AG08396 (cell line): ENCODE measurements at places on chromosomes 3 and 15.

DNA sequence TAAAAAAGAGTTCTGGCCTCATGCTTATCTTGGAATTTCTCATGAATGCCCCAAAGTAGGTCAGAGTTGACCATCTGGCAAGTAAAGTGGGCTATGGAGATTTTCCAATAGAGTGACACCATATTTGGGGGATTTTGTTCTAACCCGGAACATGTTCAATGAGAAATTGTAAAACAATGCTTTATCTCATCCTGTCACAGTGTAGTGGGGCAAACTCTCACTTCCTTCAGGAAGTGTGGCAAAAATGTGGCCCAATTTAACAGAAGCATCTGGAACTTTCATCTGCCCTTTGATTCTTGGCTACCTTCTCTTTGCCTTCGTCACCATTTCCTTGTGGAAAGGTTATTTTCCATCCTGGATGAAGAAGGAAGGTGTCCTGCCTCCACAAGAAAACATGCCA lies 70.8 kb downstream of the ADAMTS9 start:
- DNase-seq: no peak

DNA sequence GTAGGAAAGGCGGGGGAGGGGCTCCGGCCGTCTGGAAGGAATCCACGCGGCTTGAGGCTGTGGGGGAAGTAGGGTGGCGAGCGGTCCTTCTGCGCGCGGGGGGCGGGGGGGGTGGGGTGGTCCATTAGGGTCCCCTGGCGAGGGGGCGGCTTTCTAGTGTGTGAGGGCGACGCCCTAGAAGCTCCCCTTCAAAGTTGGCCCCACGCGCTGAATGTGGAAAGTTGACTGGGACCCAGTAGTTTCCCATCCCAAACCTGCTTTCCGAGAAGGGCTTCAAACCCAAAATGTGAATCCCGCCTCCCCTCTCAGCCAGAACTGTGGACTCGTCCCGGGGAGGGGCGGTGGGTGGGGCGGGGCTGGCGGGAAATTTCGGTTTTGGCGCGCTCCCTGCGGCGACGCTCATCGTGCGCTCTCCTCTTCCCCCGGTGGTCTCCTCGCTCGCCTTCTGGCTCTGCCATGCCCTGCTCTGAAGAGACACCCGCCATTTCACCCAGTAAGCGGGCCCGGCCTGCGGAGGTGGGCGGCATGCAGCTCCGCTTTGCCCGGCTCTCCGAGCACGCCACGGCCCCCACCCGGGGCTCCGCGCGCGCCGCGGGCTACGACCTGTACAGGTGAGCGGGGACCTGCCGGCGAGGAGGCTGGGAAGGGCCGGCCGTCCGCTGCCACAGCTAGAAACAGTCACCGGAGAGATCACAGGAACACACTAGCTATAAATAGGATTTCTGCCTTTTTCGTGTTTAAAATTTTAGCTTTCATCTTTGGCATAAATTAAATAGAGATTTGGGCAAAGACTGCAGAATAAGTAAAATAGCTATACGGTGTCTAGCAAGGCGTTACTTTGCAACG lies 790 bp downstream of the DUT start:
- peak; percentile 91 for DNase-seq

DNA sequence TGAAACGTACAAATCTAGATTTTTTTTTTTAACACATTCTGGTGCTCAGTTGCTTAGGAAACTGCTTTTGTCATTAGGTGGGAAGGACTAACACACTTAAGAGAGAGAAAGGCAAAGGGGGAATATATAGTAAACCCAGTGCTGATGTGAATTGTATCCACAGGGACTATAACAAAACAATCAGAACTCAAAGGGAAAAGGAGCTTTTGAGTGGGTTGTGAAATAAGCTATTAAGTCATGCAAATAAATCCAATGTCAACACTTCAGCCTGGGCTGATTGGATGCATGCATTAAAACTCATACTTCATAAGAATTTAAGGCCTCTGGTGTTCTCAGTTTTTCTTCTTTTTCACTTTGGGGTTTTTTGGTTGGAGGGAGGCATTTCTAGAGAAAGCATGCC lies 628.9 kb downstream of the FHIT start:
- DNase-seq: no peak

GRCh38 chr3:189148081-189148507 lies 23.7 kb upstream of the TPRG1 start:
- peak; percentile 60 for DNase-seq
